ENCODE measurements at places on chromosomes 5 and 9.

DNA sequence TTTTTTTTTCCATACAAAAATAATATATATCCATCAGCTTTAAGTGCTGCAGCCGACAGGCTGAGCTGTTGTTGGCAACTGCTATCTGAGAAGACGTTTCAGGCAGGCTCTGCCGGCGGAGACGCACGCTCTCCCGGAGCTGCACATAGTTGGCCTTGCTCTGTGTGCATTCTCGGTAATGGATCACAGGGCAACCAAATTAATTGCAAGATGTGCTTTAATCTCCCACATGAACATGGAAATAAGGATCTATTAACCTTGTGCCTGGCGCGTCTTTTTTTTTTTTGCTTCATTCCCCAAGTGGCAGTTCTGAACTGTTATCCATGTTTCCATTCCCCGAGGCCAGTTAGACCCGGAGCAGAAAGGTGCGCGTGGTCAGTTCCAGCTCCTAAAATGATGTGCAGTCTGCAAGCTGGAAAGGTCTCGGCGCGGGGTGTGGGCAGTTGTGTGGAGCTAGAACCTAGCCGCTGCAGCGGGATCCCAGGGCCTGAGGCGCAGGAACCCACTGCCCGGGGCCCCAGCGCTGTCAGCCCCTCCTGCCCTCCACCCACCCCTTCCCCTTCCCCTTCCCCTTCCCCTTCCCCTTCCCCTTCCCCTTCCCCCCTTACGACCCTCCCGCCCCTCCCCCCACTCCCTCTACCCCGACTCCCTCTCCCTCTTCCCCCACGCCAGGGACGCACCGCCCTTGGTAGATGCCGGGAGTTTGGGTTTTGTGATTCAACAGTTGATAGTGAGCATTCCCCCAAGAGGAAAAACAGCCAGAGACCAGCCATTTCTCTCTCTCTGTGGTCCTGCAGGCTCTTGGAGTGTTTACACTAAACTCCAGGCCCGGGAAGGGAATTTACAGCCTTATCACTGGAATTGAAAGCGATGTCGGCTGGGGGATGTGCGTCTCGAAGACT lies 137.8 kb downstream of the CEP120 start:
- DNase-seq: no peak

DNA sequence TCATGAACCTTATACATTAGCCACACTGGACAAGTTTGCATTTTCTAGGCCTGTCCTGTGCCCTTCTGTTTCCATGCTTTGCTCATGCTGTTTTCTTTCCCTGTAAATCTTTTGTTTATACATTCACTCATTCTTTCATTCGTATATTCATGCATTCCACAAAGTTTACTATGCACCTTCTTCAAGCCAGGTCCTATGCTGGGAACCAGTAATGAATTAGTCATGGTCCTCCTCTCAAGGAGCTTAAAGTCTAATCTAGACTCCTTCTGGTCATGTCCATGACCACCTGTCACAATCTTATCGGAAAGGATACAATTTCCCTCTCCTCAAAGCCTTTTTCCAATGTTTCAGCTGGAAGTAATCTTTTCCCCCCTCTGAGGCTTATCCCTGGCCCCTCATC lies 9.1 kb upstream of the XPA start:
- no peak for DNase-seq

DNA sequence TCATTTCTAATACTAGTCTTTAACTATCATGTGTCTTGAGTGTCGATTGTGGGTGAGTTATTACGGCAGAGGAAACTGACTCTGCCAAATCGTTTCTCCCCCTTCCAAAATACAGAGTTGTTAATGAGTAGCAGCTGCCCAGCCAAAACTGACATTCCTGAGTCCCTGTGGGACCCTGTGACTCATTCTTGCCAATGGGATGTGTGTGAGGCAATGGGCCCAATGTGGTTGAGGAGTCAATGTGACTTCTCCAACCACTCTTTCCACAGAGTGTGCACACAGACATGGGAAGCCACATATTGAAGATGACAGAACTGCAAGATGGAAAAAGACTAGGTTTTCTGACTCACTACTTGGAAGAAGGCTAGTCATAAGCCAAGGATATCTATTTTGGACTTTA lies 434.7 kb downstream of the DTWD2 start:
- no peak for DNase-seq

- DNase-seq: no peak
Observed at GRCh38 chr5:24635209-24635608, 9.6 kb downstream of the CDH10 start.

DNA sequence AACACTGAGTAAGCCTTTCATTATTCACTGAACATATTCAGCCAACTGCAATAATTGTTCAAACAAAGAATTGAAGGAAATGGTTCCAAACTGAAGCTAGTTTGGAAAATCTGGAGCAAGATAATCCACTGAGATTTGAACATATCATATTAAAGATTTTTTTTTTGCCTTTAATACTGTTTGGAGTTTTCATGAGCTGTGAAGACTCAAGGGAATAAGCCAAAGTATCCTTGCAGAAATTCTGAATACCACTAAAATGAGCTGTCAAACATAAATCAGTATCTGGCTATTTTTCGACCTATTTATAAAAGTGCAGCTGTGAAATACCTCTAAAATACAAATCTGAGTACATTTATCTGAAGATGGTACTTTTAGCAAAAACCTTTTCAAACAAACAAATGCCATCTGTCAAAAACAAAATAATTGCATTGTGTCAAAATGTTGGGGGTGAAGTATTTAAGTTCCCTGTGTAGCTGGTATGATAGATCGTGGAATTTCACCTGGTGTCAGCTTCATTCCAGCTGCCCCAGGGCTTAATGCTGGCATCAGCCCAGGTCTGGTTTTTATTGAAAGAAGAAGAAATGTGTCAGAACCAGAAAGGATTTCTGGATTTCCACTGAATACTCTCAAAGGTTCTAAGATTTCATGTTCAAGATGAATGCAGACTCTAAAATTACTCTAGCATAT lies 149.0 kb upstream of the GRAMD2B start:
- DNase-seq: no peak

DNA sequence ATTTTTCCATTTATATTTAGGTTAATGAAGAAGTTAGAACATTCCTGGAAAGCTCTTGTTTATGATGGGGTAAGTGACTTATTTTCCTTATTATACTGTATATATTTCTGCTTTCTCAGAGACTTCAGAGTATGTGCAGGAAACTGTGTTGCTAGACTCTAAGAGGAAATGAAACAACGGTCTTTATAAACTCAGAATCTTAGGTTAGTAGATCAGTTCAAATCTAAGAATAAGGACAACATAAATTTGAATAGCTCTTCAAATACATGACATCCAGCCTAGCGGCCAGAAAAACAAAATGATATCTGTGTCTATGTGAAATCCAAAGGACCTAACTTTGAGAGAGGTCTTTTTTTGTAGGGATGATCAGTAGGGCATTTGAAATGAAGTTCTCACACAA lies 94.3 kb downstream of the PRKACG start:
- DNase-seq: no peak

Data from stimulated activated CD4-positive, alpha-beta T cell treated with anti-CD3 and anti-CD28 coated beads, TNF-alpha, amount 100 ng/mL, for 48 hours (primary cell).